ENCODE measurements at places on chromosomes 13 and 19.

GRCh38 chr13:73223372-73223781 lies 164.6 kb downstream of the KLF5 start:
- DNase-seq = no peak

- peak; percentile 20 for DNase-seq
These were observed 1251.9 kb upstream of the SLC10A2 start for GRCh38 chr13:104318121-104318520.

DNA sequence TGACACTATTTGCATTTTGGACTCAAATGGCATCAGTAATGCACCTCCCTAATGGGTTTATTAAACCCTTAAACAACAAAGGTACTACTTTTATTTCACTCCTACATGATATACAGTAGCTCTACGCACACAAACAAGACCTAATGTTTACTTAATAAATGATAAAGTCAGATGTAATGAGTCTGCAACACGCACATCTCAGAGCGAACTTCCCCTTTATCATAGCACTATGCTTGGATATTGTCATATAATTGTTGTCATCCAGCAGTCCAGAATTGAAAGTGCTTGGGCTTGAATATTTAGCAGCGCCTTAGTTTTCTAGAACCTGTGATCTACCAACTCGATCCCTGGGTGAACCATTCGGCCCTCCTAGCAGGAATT lies 772 bp downstream of the PARP4 start:
- DNase-seq = no peak

- DNase-seq = no peak
These were observed 91.3 kb downstream of the UQCRFS1 start for GRCh38 chr19:29121684-29122083.

- peak; percentile 36 for DNase-seq
These were observed 150.6 kb downstream of the LHFPL6 start for GRCh38 chr13:39452417-39452816.

- DNase-seq = no peak
These were observed 9.2 kb downstream of the TMEM255B start for GRCh38 chr13:113768018-113768905.

DNA sequence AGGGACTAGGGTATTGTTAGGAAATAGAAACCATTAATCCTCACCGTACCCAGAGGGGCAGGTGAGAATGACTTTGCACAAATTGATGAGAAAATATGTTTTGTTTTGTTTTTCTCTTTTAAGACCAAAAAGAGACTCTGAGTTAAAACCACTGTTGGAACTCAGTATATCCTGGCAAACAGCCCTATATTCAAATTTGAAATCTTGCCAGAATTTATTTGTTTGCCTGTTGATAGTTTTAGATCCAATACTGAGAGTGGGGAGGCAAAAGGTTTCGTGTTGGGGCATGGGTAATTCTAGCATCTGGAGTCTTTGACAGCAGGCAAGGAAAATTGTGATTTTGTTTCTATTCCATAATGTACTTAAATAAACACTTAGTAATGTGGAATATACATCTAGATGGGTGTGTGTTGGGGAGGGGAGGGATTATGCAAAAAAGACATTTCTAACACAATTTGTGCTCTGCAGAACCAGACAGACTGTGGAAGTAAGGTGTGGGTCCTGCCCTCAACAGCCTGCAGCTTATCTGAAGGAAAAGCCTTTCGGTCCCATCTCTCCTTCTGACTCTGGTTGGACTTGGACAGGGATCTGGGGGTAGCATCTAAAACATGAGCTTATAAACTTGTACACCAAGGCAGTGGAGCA lies 190.7 kb downstream of the OXGR1 start:
- DNase-seq = no peak

DNA sequence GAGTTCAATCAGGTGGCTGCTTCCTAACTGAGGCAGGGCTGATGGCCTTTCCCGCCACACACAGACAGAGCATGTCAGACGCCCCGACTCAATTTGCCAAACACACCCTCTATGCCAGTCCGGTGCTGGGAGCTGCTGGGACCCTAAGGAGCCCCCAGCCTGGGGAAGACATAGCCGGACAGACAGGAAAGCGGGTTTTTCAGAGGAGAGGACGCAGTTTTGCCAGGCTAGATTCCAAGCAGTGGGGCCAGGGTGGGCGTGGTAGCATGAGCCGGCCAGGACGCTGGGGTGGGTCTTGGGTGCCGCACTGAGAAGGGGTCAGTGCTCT lies 19.8 kb downstream of the MAST3 start:
- no peak for DNase-seq

GRCh38 chr19:10256970-10257615 lies 5.1 kb downstream of the MRPL4 start:
- DNase-seq = no peak

- no peak for DNase-seq
These were observed 158.7 kb downstream of the TM9SF2 start for GRCh38 chr13:99659866-99660554.

GRCh38 chr13:43360892-43361610 lies 337.7 kb downstream of the DNAJC15 start:
- DNase-seq = peak; percentile 28

GRCh38 chr13:96771486-96772367 lies 222.5 kb downstream of the OXGR1 start:
- DNase-seq = peak; percentile 33

Data from femur (tissue), 1 donor.